ENCODE measurements at places on chromosomes 6 and 20.

DNA sequence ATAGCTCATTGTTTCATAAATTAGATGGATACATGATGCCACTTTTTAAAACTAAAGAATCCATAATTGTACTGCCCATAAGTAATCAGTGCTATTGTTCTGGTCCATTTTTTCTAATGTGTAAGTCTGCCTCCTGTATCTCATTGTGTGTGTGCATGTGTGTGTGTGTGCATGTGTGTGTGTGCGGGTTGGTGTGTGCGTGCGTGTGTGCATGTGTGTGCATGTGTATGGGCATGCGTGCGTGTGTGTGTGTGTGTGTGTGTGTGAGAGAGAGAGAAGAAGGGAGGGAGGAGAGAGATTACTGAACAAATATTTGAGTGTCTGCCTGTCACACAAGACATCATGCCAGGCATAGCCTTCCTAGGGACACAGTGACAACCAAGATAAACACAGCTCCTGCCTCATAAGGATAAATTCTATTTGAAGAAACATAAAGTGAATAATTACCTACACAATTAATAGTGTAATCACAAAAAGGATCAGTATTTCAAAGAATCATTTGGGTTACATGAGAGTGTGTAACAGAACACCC is 33.2 kb upstream of the RPS6KA2 start:
- no peak for DNase-seq

DNA sequence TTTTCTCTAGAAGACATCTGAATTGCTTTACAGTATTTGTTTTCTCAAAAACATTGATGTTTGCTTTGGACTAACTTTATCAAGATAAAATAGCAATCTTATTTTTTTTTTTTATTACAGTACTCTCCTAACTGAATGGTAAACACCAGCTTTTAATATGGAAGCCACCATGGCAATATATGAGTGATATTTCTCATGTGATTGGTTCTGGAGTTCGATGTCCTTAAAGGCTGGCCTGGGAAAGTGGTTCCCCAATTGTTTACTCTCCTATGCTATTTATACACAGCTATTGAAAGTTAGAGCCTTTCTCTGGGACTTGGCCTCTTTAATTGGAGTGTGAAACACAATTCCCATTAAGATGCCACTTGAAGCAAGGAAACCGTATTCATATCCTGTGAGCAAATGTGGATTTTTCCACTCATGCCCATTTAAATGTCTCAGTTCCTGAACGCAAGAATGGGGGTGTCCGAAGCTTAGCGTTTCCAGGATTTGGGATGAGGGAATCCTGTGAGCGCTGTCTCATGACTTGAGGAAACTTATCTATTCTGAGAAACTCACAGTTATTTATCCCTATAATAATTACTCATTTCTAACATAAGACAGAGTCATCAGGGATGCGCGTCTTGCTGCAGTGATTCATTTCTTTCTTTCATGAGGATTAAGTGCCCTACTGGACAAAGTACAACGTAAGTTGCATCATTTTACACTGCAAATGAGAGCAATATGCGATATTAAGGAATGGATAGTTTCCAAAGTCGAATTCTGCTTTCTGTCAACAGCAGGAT is 143.3 kb upstream of the PREP start:
- DNase-seq: no peak

DNA sequence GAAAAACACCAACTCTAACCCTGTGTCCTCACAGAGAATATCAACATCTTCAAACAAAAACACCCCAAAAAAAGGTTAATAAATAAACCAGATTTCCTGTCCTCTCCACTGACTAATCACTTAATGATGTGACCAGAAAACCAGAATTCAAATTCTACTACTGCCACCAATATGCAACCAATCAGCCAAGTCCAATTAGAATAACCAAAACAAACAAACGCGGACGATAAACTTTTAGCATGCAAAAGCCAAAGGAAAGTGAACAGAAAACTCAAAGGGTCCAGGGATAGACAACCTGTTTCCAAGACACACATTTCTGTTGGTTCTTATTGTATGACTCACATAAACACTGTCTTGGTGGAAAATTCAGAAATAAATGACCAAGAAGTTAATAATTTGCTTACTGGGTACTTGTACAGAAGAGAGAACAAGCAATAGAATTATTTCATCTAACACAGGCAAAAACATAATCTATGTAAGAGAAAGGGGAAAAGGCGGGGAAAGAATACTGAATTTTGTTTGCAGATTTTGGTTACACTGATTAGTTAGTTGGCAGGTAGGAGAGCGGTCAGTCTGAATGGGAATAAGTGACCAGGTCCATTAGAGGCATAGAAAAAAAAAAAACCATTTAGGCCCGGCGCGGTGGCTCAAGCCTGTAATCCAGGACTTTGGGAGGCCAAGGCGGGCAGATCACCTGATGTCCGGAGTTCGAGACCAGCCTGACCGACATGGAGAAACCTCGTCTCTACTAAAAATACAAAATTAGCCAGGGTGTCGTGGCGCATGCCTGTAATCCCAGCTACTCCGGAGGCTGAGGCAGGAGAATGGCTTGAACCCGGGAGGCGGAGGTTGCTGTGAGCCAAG is 34.1 kb downstream of the HFE start:
- no peak for DNase-seq

- no peak for DNase-seq
Measured at GRCh38 chr20:37337208-37337991, 8.5 kb upstream of the SRC start.

DNA sequence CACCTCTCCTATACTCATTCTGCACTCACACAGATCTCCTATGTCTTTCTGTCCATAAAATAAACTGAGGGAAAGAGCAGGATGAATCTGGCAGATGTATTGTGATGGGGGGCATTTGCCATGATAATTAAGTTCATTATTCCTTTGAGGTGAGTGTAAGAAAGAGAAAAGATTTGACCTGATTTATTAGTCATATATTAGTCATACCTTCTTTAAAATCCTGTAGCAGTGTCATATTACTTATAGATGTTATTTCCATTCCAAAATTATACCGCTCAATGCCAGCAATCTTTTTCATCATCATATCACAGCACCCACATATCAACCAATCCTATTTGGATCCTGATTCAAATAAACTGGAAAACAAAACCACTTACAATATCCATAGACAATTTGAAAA is 733.3 kb upstream of the SLC35B3 start:
- DNase-seq: no peak

DNA sequence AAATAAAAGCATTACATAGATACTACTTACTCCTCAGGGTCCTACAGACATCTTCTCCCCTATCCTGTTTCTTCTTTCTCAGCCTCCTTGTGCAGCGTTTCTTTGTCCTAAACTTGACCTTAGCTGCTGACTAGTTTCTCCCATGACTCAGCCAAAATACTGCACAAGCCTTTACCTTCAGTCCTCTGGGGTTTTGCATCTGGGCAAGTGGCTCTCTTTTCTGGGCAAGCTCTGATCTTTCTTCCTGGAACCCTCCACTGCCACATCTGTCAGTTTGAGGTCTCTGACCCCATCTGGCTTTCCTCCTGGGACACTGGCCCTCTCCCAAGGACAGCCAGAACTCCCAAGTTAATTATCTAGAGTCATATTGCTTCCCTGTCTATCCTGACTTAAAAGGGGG is 838.4 kb downstream of the DHX35 start:
- DNase-seq: no peak

GRCh38 chr6:84835340-84835739 is 70.9 kb upstream of the TBX18 start:
- DNase-seq: no peak

All from activated naive CD4-positive, alpha-beta T cell (primary cell).